Neural progenitor cell (in vitro differentiated cells): ENCODE measurements at places on chromosomes 1 and 21. TPM values are rescaled to one million over a fixed set of nuclear protein-coding genes. Genes with fewer than 3 reads are reported as not detected.

TTC22 gene
- not detected in 2 replicates for total RNA-seq

DCLRE1B gene
- total RNA-seq: 8.0 and 11.9 TPM in 2 replicates

DNA sequence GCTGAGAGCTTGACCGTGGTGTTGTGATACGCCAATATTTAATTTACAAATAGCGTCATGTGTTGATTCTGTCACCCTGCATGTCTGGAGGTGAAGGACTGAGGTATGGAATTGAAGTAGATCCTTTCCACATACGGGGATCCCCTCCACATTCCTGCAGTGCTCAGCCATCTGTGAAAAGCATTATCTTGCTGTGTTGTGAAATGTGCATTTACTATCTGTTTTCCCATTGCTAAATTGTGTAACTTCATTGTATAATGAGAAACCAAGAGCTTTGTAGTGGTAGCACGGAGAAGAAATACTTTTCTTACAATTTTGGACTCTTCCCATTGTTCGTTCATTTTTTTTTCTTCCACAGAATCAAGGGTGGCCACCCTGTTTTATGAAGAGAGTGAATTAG is 577.3 kb upstream of the ZP4 start:
- no peak for DNase-seq

FAM72D gene
- 23.9 and 36.8 TPM in 2 replicates for total RNA-seq

GRCh38 chr21:42539342-42539741 is 25.7 kb downstream of the SLC37A1 start:
- no peak for DNase-seq

- no peak for DNase-seq
Observed at GRCh38 chr1:170707959-170708655, 44.2 kb downstream of the PRRX1 start.

- DNase-seq: no peak
Observed at GRCh38 chr21:28751176-28751575, 241.5 kb downstream of the LTN1 start.

- DNase-seq: peak; percentile 14
Observed at GRCh38 chr1:198530953-198531352, 9.5 kb downstream of the ATP6V1G3 start.

- DNase-seq: no peak
Observed at GRCh38 chr1:110286564-110286963, 52.6 kb upstream of the RBM15 start.

DNA sequence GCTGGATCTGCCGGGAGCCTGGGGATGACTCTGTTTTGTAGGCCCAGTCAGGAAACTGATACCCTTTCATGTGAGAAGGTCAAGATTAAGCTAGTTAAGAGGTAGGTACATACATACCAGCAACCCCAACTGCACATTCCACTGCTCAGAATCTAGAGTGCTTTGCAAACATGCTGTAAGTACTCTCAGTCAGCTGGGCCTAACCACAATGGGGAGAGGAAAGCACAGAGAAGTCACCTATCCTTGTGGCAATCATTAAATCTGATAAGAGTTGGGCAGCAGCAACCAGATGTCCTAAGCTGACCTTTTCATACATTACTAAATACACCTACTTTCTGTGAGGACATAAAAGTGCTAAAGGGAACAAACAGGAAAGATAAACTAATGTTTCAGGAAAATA is 2.5 kb downstream of the ETV3 start:
- no peak for DNase-seq

SFT2D2 gene
- 25.0 and 30.5 TPM in 2 replicates for total RNA-seq
